Posterior vena cava (tissue), 2 donors: ENCODE measurements at places on chromosomes 7 and 10.

DNA sequence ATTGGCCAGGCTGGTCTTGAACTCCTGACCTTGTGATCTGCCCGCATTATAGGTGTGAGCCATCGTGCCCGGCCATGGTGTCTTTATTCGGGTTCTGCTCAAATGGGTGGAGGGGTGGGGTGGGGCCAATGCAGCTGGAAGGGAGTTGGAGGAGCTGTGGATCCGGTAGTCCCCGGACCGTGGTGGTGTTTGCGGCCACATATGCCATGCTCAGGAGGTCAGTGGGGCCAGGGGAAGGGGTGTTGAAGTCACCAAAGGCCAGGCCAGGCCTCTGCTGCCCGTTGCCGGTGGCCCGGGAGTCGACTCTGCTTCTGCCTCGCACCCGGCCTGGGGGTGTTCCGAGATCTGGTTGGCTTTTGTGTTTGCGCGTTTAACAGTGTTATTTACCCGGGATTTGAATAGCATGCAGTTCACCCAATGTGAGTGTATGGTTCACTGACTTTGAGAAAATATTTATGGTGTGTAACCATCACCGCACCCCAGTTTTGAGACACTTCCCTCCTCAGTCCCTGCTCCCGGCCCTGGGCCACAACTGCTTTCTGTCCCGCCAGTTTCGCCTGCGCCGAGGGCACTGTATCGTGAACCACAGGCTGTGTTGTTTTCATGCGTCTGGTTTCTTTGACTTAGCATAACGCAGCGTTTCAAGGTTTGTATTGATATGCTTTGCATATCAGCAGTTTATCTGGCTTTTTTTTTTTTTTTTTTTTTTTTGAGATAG, 10.7 kb downstream of the INPP5A start:
- peak; percentile 76 for DNase-seq

DNA sequence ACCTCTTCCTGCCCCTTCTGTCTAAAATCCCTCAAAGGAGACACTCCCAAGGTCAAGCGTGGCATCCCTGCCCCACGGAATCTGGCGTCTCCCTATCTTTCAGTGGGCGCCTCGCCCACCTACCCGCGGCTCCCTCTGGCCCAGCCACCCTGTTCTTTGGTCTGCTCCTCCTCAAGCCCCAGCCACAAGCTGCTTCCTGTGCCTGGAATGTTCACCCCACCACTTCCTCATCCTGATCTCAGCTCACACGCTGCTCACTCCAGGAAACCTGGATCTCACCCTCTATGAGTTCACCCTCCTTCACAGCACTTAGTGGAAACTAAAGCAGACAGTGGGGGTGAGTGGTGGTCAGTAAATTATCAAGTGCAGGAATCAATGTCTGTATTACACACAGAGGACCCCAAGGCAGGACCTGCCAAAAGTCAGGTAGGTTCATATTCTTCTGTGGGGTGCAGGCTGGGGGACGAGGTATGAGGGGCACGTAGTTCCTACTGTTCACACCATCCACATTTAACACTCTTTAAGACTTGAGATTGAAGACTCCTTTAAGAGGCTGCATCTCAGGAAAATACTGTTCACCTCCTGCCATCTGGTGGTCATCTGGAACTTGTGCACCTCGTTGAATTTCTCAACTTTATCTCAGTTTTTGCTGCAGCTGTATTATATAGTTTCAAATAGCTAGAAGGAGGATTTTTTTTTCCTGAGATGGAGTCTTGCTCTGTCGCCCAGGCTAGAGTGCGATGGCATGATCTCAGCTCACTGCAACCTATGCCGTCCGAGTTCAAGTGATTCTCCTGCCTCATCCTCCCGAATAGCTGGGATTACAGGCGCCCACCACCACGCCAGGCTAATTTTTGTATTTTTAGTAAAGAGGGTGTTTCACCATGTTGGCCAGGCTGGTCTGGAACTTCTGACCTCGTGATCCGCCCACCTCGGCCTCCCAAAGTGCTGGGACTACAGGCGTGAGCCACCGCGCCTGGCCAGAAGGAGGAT, 166.6 kb downstream of the ARHGAP21 start:
- DNase-seq: no peak

- DNase-seq: peak; percentile 58
Observed at GRCh38 chr10:43209651-43210141, 57.2 kb downstream of the RASGEF1A start.

DNA sequence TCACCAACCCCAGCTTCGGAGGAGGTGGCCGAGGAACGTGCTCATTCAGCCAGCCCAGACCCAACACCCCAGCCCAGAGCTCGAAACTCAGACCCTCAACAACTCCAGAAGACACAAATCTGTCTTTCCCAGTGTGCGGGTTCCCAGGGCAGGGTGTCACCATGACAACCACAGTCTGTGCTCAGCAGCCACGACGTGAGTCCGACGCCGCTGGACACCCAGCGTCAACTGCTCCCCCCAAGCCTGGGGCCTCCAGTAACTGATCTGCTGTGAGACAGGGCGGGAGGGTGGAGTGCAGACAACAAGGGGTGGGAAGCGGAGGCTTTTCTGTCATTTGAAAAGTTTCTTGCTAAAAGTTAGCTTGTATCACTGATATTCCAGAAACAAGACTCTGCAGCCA, 167.2 kb downstream of the MAD1L1 start:
- no peak for DNase-seq

GRCh38 chr7:15558756-15559155, 3.1 kb downstream of the AGMO start:
- DNase-seq: no peak

GRCh38 chr7:94050046-94050445, 45.9 kb upstream of the BET1 start:
- no peak for DNase-seq

- no peak for DNase-seq
Observed at GRCh38 chr7:12317675-12318074, 86.0 kb downstream of the VWDE start.

DNA sequence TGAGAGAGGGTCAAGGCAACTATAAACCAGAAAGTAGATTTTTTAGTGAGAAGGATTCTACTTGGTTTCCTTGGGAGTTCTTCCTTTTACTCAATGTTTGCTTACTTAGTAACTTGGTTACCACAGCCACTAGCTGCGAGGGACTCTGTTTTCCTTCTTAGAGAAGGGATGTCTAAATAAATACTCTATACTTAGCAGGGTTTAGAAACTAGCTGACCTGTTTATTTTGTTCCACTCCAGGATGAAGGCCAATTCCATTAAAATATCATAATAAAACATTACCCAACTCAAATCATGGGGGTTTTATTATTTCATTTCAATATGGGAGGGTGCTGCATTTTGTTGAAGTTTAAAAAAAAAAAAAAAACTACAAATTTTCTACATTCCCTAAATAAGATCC, 87.3 kb downstream of the PPP1R3A start:
- DNase-seq: no peak

GRCh38 chr7:106262221-106262881, 22.4 kb downstream of the NAMPT start:
- no peak for DNase-seq

DNA sequence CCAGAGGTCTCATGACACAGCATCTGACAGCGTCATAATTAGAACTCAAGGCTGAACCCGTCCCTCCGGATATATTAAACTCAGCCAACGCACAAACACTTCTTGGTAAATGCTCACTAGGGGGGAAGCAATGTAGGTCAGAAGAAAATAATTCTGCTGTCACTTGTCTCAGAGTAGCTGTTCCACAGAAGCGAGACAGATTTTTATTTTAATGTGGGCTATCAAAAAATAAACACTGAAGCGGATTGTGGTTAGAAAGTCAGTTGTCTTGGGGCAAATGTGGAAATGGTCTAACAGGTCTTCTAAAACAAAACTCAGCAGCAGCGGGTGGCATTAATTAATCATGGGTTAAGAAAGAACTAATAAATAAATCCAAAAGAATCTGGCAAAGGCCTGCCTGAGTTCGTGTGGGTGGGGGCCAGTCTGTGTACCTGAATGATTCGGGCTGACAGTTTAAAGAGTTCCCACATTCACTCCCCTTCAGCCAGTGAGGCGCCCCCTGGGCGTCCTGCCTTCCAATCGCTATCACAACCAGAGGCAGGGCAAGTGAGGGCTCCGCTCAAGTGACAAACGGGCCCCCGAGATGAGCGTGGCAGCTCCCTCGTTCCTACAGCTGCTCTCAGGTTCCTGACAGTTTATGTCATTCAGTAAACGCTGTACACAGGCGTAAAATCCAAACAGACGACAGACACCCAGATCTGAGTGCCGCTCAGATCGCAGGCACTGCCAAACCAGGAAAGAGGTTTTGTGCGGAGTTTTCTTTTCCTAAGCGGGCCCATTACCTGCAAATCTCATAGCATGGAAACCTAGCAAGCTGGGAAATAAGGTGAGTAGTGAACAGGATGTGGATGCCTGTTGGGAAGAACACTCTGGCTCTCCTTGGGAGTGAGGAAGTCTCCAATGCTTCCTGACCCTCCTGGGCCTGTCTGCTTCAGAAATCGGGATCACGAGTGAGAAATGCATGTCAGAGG, 52.9 kb downstream of the NRAP start:
- DNase-seq: no peak

DNA sequence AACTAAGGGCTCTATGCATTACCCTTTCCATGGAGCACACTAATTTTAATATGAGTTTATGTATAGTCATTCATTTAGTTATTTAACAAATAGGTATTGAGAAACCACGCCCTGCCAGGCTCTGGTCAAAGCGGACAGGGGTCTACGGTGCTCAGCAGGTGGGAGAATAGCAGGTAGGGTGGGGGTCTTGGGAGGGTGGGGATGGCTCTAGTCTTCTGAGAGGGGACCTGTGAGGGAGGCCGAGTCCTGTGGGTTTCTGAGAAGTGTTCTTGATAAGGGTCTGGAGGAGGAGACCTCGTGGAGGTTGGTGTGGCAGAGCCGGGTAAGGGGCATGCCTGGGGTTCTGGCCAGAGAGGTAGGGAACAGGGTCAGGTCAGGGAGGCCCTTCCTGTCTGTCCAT, 1.1 kb downstream of the WDFY4 start:
- no peak for DNase-seq

- no peak for DNase-seq
Observed at GRCh38 chr10:76973091-76974016, 664.3 kb downstream of the KCNMA1 start.

GRCh38 chr7:45626441-45627430, 52.6 kb downstream of the ADCY1 start:
- DNase-seq: peak; percentile 30

GRCh38 chr10:53997953-53998352, 803.1 kb downstream of the PCDH15 start:
- no peak for DNase-seq

DNA sequence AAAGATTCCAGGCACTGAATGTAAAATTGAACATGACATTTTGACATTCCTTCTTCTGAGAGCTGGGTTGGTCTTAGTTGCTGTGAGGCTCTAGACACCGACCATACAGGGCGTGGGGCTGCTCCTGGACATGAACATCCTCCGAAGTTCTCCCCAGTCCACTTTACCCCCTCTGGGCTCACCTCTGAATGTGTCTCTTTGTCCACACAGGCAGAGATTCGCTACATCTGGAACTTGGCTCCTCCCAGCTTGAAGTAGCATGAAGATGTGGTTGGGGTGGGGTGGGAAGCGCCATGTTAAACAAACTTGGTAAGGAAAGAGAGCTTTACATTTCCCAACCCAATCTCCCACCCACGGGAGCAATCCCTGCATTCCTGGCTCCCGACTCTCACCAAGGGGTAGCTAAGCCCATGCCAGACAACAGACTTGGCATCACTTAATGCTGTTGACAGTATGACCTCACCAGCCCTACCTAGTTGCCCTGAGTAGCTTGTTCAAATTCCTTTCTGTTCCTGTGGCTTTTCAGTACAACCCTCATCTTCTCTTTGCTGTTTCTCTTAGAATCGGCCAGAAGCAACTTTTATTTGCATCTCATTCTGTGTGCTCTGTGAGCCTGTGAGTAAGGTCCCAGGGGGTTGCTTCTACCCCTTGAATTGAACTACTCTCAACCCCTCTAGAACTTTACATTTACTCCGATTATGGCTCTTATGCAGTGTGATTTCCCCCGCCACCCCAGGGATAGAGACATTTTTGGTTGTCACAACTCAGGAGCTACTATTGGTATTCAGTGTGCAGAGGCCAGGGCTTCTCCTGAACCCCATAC, 211.4 kb downstream of the SEC23IP start:
- no peak for DNase-seq

GRCh38 chr7:77352665-77353406, 63.3 kb downstream of the GSAP start:
- no peak for DNase-seq

- DNase-seq: no peak
Observed at GRCh38 chr10:69285699-69286098, 7.4 kb downstream of the HK1 start.
